CMK (cell line): ENCODE measurements at places on chromosomes 4 and X.

GRCh38 chr4:16641971-16642370 lies 256.5 kb downstream of the LDB2 start:
- no peak for DNase-seq

DNA sequence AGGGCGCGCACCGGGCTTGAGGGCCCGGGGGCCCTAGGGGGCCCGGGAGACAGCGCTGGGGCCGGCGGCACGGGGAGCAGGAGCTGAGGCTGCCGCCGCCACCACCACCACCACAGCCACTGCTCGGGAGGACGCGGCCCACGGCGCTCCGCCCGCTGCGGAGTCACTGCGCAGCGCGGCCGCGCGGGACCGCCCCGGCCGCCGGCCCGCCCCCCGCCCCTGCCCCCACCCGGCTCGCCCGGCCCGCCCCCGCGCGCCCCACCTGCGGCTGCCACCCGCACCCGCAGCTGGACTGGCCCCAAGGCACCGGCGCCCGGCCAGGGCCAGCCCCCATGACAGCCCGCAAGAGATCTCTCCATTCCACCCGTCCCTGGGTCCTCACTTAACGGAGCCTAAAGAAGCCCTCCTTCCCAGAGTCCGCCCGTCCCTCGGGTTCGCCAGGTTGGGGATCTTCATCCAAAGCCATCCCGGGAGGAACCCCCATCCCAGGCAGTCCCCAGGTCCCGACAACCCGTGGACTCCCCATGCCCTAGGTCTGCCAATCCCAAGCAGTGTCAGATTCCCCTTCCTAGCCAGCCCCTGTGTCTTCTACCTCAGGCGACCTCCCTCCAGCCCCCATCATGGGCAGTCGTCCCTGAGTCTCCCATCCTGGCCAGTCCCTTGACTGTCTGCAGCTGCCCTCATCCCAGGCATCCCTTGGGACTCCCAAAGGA lies 40.0 kb upstream of the IQSEC2 start:
- no peak for DNase-seq

- no peak for DNase-seq
Observed at GRCh38 chr4:163194593-163194992, 27.9 kb upstream of the NAF1 start.

DNA sequence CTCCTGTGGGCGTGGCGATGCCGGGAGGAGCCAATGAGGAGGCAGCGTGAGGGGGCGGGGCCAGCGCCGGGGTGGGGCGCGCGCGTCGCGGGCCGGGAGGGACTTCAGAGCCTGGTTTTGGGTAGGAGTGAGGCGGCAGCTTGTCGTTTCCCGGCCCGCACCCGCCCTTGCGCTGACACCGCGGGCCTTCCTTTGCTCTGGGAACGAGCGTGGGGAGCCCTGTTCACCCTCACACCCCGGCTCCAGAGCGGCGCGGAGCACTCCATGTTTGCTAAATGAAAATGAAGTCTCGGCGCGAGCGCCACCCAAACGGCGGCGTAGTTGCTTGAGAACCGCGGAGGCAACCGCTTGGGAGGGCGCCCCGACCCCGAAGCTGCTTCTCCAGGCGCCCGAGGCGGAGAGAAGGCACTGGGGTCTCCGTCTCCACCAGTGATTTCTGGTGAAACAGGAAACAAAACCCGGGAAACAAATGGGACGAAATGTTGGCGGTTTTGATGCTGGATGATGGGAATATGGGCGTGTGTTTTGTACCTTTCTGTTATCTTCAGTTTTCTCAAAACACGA lies 497 bp upstream of the GRPEL1 start:
- DNase-seq: no peak

DNA sequence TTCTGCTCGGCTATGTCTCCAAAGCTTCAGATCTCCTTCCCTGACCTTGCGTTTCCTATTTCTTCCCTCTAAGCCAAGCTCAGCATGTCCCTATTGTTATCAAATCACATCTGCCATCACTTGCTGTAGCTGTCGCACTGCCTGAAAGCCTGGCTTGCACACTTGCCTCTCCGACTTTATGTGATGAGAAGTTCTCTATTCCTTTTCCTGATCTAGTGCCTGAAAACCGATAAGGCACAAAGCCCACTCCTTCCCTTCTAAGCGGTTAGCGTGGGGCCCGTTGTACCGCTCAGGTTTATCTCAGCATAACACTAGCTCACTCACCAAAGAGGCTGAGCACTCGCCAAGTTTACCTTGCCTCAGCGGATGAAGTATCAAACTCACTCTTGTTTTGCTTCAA lies 816 bp downstream of the NMU start:
- no peak for DNase-seq
